ENCODE measurements at places on chromosomes 11 and 22.

- no peak for DNase-seq
Observed at GRCh38 chr11:41389623-41390130, 69.8 kb downstream of the LRRC4C start.

DNA sequence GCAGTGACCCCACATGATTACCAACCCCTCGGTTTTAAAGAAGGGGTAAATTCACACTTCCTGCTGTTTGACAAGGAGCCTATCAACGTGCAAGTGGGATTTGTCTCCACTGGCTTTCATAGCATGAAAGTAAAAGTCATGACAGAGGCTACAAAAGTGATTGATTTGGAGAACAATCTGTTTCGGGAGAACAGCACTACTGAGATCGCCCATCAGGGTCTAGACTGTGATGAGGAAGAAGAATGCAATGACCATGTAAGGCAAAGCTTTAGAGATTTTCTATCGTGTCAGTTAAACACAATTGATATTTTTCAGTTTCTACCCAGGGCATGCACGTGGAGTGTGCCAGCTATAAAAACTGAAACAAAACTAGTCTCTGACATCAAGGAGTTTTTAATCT, 41.7 kb downstream of the HORMAD2 start:
- no peak for DNase-seq

GRCh38 chr11:30585892-30586250, 282 bp downstream of the MPPED2 start:
- peak; percentile 42 for DNase-seq

DNA sequence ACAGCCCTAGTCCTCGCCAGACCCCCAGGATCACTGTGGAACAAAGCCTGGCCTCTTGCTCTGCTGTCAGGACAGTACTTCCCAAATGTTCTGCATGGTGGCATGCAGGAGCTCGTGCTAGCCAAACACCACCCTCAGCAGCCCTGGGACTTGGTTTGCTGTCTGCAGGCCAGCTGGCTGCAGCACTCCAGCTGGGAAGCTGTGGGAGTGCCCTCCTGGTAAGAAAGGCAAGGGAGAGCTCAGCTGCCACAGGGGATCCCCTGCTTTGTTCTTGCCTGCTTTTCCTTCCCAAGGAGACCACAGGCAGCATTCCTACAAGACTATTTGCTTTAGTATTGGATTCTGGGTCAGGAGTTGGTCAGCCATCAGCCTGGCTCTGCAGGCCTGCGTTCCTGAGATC, 27.9 kb downstream of the TCIRG1 start:
- DNase-seq = no peak

DNA sequence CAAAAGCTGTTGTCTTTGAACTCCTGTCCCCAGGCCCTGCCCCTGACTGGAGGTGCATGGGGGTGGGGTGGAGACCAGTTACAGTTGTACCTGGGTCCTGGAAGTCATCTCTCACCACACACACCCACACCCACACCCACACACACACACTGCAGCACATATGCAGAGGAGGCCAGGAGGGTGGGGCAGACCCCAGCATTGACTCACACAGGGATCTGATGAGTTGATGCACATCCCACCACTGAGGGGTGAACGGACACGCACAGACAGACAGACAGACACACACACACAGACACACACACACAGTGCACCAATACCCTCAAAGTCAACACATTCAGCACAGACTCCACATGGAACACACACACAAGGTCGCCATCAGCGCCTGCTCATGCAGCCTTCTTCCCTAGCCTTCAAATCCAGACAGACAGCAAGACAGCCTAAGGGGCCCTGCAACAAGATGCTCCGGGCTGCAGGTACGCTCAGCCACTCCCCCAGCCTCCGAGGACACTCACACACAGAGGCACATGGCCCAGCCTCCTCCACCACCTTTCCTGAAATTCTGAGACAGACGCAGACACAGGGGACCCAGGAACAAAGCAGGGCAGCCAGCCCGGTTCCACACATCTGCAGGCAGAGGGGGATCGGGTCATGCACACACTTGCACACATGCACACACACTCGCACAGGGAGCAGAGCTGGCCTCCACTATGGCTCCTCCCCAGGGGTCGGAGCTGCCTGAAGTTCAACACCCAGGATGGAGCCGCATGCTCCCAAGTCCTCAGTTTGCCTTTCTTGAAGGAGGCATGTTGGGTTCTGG, 26.5 kb downstream of the SYT7 start:
- no peak for DNase-seq

DNA sequence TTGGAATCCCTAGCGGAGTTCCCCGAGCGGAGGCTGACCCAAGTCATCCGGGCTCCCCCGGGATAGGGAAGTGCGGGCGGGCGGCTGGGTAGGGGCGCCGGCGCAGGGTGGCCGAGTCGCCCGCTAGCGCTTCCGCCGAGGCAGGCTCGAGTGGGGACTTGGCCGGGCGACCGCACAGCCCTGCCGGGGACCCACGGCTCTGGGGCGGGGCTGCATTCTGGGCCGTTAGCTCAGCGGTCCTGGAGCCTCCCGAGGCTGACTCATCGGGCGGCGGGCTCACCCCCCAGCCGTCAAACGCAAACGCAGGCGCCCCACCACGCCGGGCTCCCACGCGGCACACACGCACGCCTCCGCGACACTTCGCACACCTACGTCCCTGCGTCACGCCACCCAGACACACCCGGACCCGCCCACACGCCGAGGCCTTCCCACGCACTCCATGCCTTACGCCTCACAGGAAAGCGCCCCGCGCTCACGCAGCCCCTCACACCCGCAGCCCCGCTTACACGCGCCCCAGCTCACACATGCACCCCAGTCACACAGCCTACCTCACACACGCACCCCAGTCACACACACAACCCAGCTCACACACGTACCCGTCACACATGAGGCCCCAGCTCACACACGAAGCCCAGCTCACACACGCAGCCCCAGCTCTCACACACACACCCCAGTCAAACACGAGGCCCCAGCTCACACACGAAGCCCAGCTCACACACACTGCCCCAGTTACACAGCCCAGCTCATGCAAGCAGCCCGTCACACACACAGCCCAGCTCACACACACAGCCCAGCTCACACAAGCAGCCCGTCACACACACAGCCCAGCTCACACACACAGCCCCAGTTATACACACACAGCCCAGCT, 1.2 kb downstream of the PHLDB1 start:
- DNase-seq = peak; percentile 65

DNA sequence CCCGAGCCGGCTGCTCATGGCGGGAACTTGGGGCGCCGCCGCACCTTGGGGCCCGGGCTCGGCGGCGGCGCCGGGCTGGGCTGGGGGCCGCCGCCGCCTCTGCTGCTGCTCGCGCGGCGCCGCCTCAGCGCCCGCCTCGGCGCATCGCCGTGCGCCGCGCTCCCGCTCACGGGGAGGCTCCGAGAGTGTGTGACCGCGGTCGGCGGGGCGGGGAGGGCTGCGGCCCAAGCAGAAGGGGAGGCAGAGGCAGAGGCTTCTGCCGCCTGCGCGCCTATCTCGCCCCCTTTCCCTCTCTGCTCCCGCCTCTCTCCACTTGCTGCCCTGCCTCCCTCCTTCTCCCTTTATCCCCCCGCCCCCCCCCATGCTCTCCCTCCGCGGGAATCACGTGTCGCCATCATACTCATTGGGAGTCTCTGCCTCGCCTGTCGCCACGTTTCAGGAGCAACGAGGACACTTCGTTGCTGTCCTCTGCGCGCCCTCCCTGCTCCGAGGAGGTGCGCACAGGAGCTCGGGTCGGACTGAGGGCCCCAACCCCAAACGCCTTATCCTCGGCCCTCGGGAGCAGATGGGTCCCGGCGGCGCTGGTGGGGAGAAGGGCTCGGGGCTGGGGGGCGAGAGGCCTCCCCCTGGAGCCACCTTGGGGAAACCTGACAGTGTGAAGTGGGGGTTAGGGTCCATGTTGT, at the start of gene GUCY1A2:
Gene GUCY1A2 (minus strand): TSS at position 258 of the 683 bp plus-strand sequence. CDS start 421 bp downstream, outside the sequence.
- peak; percentile 62 for DNase-seq

DNA sequence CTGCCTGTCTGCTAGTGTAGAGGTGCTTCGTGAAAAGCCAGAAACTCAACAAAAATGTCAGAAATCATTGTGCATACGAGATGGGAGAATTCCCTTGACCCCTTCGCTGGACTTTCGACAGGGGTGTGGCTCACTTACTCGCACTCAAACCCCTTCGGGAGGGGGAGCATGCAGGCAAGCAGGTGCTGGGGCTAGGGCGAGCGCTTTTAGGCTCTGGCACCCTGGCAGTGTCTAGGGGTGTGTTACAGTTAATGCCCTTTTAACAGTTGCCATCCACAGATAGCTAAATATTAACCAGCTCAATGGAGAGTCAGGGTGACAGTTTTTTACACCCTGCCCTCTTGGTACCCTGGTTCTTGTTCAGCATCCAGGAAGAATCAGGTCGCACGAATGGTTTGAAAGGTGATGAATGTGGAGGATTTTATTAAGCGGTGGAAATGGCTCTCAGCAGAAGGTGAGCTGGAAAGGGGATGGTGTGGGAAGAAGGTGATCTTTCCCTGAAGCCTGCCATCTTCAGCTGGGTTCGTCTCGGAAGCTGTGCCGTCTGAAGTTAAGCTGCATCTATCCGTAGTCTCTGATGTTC, 59.6 kb upstream of the SHANK2 start:
- no peak for DNase-seq

GRCh38 chr11:99257131-99257530, 236.4 kb downstream of the CNTN5 start:
- DNase-seq = no peak

DNA sequence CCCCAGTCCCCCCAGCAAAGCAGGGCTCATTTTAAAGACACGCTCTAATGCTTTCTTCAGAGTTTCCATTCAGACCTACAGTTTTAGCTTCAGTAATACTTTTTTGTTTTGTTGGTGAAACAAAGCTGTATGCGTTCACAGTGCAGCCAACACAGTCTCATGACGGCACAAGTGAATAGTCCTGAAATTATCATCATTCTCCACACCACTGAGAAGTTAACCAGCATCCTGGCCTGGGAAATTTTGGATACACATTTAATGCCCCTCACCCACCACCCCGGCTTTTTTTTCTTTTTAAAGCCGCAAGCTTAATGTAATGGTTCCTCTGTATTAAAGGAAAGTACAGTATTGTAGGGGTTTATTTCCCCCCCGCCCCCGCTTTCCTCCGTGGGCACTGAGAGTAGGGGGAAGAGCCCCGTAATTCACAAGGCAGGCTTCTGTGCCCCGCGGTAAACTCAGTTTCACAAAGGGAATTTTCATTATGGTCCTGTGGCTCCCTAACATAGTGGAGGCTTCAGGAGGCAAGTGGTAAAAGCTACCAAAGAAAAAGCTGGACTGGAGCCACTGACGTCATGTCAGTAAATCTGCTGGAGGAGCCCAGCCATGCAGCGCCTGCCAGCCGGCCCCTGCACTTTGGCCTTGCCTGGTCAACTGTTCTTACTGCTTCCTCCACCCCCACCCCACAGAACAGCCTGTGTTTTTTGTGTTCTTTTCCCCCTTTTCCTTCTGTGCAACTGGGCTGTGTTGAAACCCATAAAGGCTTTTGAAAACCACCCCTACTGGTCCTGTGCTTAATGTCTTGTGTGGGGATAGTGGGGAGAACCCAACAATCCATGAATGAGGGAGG, 18.2 kb downstream of the TEAD1 start:
- peak; percentile 70 for DNase-seq

DNA sequence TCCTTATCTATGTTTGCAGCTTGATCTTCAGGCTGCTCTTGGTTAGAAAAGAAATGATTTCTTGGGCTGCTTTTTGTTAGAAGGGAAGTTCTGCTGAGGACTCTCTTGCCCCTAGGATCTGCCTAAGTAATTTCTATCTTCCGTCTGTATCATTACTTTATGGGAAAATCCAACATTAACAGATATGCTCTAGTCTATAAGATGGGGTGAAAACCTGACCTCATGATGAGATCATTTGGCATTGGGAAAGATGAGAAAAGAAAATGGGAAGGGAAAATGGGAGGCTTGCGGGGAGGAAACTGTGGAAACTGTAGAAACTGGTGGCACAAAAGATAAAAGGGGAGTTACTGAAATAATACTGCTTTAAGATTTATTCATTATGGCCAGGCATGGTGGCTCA, 63.6 kb downstream of the FDX1 start:
- DNase-seq = no peak

GRCh38 chr11:91163619-91164451, 941.0 kb upstream of the CHORDC1 start:
- peak; percentile 52 for DNase-seq

GRCh38 chr11:113446938-113447337, 28.3 kb downstream of the DRD2 start:
- no peak for DNase-seq

- peak; percentile 30 for DNase-seq
Observed at GRCh38 chr11:5992604-5993251, 5.9 kb upstream of the OR52L1 start.

GRCh38 chr22:34414467-34415440, 494.5 kb upstream of the LARGE1 start:
- DNase-seq = peak; percentile 75

GRCh38 chr11:107316426-107316825, 141.2 kb downstream of the CWF19L2 start:
- DNase-seq = no peak

- no peak for DNase-seq
Observed at GRCh38 chr11:47591764-47592163, 2.4 kb downstream of the C1QTNF4 start.

- no peak for DNase-seq
Observed at GRCh38 chr22:21718499-21718898, 17.1 kb downstream of the YPEL1 start.

- no peak for DNase-seq
Observed at GRCh38 chr11:37390576-37391083, 792.6 kb upstream of the RAG2 start.

DNA sequence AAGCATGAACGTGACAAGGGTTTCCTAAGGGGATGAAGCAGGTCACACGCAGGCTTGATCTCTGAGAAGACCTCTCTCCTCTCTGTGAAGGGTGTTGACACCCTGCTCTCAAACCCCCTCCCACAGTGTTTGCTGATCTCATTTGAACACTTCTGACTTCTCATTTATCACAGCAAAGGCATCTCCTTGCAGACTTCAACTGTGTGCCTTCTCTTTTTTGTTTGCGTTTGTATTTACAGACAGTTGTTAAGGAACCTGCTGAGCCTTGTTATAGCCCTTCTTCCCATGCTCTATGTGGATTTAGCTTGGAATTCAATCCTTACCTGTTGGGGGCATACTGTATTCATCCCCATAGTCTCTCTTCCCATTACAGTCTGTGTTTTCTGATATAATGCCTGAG, 206.5 kb downstream of the NELL1 start:
- no peak for DNase-seq

DNA sequence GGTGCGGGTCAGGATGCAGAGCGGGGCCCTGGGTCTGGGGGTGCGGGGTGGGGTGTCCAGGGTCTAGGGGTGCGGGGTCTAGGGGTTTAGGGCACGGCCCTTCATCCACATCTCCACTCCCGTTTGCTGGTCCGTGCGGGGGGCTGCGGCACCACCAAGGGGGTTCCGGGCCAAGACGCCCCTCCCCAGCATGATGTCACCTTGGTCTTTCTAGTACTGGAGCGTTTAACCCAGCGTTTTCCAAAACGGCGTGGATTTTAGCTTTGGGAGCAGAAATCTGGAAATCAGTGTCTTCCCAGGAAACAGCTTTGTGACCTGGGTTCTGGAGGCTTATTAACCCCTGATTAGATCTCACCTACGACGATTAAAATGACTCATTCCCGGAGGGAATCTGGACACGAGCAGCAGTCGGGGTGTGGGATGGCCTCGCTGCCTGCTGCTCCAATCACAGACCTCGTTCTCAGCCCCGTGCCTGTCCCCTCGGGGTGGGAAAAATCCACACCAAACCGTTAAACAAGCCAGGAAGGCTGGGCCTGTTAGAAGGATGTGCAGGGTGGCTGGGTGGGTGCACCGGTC, 759 bp downstream of the AP2A2 start:
- DNase-seq = peak; percentile 46

GRCh38 chr11:71363721-71364120, 84.5 kb downstream of the DHCR7 start:
- DNase-seq = no peak
